ENCODE measurements at places on chromosomes 6 and 20. TPM values are rescaled to one million over a fixed set of nuclear protein-coding genes. Genes with fewer than 3 reads are reported as not detected.

ADGRF5 gene
- 4.4 TPM for total RNA-seq

ADNP gene
- total RNA-seq: 77.0 TPM

FAM209A gene
- total RNA-seq: not detected

MCM3 gene
- total RNA-seq: 36.1 TPM

C6orf136 gene
- total RNA-seq: 31.3 TPM

STX11 gene
- 13.4 TPM for total RNA-seq

CDH26 gene
- total RNA-seq: 1.4 TPM

RFX6 gene
- not detected for total RNA-seq

CCN6 gene
- 0.25 TPM for total RNA-seq

PRR3 gene
- total RNA-seq: 10.6 TPM

WFDC5 gene
- 321 TPM for total RNA-seq

LY6G6F gene
- total RNA-seq: not detected

DNA sequence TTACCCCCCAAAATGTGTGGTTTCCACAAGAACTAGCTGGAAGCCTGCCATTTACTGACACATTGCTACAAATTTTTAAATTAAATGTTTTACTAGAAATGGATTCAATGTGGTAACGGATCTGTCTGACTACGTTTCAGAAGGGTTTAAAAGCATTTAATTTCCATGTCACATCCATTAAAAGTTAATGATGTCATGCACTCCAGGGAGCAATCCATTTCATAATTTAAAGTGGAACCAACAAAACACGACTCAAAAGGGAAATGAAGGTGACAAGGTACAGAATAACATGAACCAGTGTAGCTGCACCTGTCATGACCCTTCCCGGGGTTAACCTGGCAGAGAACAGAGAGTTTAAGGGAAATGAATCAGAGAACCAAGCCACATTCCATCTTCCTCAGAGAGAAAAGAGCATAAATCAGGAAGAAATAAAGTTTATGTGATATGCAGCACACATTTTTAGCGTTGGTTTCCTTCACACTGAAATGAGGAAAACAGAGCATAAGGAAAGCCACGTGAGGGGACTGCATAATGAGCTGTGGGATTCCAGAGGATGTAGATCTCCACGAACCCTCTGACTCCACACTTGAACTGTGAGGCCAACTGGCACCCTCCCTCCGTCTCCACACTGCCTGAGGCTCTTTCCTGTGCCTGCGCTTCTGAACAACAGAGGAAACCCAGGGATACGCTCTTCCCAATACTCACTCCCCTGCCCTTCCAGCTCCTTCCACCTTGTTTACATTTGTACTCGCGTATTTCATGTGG lies 170.3 kb upstream of the AHI1 start:
- no peak for DNase-seq

DNA sequence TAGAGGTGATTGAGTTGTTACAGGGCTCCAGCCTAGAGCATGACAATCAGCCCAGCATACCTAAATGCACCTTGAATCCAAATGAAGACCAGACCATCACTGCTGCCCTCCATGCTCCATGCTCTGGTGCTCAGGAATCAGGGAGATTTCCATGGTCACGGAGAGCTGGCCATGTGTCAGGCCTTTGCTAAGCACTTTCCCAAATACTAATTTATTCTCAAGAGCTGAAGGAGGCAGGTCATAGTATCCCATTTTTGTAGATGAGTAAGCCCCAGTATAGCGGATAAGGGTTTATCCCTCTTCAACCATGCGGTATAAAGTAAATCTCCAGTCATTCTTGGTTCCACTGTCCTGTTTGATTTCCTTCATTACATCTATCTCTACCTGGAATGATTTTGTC lies 240.8 kb downstream of the TFAP2A start:
- DNase-seq: no peak

DNA sequence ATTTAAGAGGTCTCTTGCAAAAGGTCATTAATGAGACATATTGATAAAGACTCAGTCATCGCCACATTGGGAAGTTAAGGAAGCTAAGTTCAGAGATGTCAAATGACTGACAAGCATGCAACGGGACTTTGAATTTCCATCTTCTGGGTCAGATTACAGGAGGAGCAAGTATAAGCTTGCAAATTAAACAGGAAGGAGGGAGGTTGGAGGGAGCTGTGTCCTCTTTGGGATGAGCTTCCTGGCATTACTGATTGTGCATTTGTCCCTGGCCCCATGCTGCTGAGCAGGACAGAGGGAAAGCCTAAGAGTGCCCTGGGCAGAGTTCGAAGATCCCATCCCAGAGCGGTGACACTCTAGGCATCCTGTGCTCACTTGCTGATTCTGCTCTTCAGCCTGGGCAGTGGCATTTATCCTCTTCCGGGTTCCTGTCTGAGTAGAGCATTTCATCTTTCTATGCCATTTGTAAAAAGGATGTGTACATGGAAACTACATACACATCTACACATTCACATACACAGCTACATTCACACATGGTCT lies 40.5 kb downstream of the SLC22A1 start:
- no peak for DNase-seq

- no peak for DNase-seq
These were observed 523.9 kb downstream of the BMP2 start for GRCh38 chr20:7291323-7291943.

DNA sequence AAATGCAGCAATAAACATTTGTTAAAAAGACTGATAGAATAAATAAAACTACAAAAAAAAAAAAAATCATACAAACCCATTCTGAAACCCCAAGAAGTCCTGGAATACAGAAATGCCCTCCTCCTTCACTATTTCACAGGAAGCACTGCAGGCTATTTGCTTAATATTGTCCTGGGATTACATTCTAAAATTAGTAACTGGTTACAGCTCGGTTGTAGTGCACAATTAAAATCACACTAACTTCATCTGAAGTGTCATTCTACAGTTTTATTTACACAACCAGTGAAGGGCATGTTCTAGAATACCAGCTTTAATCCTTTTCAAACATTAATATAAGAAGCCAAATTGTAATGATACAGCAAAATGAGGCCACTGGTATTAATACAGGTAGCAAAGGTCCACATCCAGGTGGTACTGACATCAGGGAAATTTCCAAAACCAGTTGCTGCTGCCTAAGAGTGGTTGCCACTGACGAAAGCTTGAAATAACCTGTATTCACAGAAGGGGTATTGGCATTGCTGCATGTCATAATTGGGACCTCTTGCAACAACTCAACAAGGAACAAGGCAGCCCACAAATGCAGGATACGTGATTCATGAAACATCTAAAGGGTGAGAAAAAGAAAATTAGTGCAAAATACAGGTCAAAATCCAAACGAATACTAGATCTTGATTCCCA lies 26.9 kb downstream of the AKIRIN2 start:
- DNase-seq: no peak

GRCh38 chr6:154653385-154653784 lies 79.8 kb upstream of the SCAF8 start:
- no peak for DNase-seq

GRCh38 chr6:169230946-169231789 lies 22.5 kb downstream of the THBS2 start:
- no peak for DNase-seq

- no peak for DNase-seq
These were observed 120.1 kb upstream of the PMEPA1 start for GRCh38 chr20:57829805-57830514.

DNA sequence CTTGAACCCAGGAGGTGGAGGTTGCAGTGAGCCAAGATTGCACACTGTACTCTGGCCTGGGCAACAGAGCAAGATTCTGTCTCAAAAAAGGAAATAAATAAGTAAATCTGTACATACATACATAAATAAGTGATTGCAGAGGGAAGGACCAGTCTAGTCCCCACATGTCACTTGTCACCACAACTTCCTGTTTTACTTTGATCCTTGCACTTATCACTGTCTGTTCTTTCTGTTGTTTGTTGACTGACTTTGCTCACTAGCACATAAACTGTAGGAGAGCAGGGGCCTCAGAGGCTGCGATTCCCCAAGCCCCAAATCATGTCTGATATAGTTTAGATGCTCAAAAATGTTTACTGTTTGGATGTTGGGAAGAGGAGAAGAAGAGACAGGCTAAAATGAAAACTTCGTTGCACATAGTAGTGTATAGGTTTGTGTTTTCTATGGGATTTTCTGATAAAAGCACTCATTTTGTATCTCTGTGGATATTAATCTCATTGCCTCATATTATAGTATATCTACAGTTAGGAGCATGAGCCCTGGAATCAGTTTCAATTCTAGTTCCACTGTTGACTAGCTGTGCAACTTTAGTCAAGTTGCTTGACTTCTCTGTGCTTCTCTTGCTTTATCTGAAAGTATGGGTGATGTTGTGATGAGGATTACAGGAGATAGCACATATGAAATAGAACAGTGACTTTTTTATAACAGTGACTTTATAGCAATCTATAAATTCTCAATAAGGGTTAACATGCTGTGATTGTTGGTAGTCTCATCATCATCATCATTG lies 165.0 kb downstream of the TBC1D7 start:
- DNase-seq: no peak

DNA sequence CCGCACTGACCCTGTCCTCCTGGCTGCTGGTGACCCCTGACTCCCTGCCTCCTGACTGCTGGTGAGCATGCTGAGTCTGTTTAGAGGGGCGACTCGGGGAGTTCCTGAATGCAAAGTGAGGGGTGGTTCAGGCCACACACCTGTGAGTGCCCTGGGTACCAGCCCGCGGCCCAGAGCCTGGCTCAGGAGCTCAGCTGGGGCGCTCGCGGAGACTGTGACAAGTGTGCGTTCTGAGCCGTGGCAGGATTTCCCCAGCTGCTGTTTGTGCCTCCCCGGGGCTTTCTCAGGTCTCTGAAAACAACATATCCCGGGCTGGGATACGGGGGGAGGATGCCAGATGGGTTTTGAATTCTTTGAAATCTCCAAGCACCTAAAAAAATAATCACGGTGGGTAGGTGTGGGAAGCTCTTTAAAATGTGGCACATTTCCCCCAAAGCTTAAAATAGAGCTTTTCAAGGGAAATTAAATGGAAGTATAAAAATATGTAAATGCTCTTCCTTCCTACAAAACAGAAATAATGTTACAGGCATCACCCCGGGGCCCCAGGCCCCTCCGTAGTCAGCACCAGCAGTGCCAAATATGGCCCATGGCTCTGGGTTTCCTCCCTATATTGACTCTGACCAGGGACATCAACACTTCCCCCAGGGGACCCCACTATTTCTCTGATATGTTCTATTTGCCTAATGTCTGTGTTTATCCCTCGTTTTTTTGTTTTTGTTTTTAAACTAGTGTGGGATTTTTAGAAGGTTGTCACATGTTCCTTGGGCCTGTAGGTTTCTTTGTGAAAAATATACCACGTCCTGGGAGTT lies 49.9 kb upstream of the TAGAP start:
- no peak for DNase-seq

- DNase-seq: no peak
These were observed 42.5 kb upstream of the IPCEF1 start for GRCh38 chr6:154399097-154399496.

DNA sequence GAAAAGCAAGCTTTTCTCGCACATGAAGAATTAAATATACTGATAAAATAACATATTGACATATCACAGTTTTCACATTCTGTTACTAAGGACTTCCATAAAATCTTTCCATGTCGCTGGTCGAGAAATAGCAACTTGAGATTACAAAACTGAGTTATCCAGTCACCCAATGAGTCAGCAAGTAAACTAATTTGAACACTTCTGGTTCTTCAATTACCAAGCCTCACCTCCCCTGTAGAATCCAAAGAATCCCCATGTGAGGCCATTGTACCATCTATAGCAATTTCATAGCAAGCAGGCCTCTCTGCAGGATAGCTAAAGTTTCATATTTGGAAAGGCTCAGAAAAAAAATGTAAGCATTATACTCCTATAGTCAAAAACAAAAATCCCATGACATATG lies 87.3 kb downstream of the PKHD1 start:
- DNase-seq: no peak

DNA sequence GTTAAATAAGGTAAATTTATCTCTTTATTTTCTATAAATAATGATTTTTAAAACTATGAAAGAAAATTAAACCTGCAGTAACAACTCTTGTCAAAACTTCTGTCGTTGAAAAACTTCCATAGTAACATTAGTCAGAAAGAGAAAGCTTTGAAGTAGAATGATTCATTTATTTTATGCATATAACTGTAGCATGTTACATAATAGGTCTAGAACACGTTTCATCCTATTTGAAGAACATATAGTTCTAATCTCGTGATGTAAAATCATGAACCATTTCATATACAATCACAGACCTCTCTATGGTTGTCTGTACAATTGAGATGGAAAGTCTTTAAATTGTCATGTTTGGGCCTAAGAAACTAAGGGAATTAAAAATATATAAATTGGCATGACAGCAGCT lies 61.3 kb upstream of the MYLIP start:
- no peak for DNase-seq

- DNase-seq: no peak
These were observed 4.0 kb downstream of the HIVEP2 start for GRCh38 chr6:142941018-142941417.

GRCh38 chr6:52155791-52156576 lies 30.2 kb upstream of the IL17A start:
- DNase-seq: no peak

DNA sequence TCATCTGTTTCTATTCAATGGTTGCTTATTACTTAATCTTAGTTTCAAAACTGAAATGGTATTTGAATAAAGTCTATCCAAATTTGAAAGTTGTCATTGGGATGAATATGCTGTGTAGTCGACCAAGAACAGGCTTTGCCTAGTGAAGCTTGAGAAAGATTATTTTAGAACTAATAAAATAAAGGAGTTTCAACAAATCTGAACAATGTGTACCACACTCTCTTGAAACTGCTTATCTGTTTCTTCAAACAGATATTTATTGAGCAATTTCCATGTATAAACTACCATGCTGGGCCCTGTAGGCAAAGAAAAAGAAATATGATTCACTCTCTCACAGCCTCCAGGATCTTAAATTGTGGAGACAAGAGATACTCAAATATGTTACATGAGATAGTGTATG lies 174.4 kb downstream of the OGFRL1 start:
- no peak for DNase-seq

GRCh38 chr6:5941188-5941587 lies 65.5 kb downstream of the NRN1 start:
- DNase-seq: no peak

GRCh38 chr6:33976437-33977360 lies 169.2 kb downstream of the GRM4 start:
- peak; percentile 24 for DNase-seq

DNA sequence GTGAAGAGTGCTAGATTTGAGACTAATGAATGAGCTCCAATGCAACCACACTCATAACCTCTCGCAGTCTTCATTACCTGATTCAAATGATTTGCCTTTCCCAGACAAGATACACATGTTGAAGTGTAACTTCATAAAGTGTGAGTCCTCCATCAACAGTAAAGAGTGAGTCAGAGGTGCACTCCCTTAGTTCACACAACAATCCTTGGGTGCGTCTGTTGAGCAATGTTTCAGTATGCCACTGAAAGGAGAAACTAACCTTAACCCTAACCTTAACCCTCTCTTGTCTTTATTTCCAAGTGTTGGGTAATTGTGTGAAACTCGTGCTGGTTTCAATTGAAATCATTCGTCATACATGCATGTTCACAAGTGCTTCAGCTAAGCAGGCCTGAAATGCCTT lies 21.0 kb upstream of the RIN2 start:
- no peak for DNase-seq

DNA sequence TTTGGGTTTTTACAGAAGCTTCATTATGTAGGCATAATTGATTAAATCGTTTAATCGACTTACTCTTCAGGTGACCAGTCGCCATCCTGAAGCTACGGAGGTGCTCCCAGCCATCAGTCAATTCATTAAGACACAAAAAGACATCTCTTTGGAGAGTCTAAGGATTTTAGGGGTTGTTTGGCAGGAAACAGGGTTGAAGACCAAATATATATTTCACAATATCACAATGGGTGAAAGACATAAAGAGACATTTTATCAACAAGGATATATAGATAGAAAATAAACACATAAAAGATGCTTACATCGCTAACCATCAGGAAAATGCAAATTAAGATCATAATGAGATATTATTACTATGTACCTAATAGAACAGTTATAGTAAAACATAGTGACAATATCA lies 104.0 kb upstream of the SIRPG start:
- DNase-seq: no peak

Measured in suprapubic skin (tissue), 4 donors.